SK-N-SH (cell line): ENCODE measurements at places on chromosomes 7 and 10. TPM values are rescaled to one million over a fixed set of nuclear protein-coding genes. Genes with fewer than 3 reads are reported as not detected.

DNA sequence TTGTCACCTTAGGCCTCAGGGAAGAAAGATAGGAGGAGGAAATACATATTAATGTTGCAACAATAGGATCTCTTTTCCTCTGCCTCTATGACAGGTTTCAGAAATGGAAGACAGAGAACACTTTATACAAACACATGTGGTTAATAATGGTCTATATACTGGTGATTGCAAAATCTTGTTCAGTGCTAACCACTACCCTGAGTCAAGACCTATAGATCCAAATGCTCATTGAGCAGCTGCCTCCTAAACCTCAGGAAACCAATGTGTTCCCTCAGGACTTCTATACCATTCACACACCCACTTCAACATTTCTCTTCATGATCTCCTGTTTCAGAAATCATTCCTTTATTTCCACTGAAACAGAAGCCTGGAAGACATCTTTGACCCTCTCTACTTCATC, 32.5 kb upstream of the VWDE start:
- DNase-seq, result no peak
- no peak overlapping the region for H3K27ac ChIP-seq
- no peaks in the 10 kb centered on the region for H3K4me1 ChIP-seq
- H3K36me3 ChIP-seq, result no peaks in the 10 kb centered on the region

GRCh38 chr7:54689394-54690049, 69.5 kb downstream of the SEC61G start:
- no peak overlapping the region for H3K27ac ChIP-seq
- DNase-seq, result no peak
- no peaks in the 10 kb centered on the region for H3K36me3 ChIP-seq
- H3K4me3 ChIP-seq, result no peak overlapping the region
- no peaks in the 10 kb centered on the region; the same call in 1 of the 2 replicates for H3K4me1 ChIP-seq
- peaks cover 8% of the 10 kb centered on the region; the same call in 1 of the 2 replicates for H3K27me3 ChIP-seq

GRCh38 chr7:39761449-39761848, 138.1 kb downstream of the RALA start:
- no peaks in the 10 kb centered on the region for H3K27me3 ChIP-seq
- no peak overlapping the region for H3K27ac ChIP-seq
- peaks cover 2% of the 10 kb centered on the region for H3K36me3 ChIP-seq
- peaks cover 3% of the 10 kb centered on the region; the same call in 1 of the 2 replicates for H3K4me1 ChIP-seq
- DNase-seq, result no peak
- H3K4me3 ChIP-seq, result no peak overlapping the region

The PCDH15 gene
- polyA plus RNA-seq, result 0.03 and 0.08 TPM in 2 replicates

The UNCX gene
- polyA plus RNA-seq, result not detected in 2 replicates

The LRRTM3 gene
- polyA plus RNA-seq, result not detected in 2 replicates

DNA sequence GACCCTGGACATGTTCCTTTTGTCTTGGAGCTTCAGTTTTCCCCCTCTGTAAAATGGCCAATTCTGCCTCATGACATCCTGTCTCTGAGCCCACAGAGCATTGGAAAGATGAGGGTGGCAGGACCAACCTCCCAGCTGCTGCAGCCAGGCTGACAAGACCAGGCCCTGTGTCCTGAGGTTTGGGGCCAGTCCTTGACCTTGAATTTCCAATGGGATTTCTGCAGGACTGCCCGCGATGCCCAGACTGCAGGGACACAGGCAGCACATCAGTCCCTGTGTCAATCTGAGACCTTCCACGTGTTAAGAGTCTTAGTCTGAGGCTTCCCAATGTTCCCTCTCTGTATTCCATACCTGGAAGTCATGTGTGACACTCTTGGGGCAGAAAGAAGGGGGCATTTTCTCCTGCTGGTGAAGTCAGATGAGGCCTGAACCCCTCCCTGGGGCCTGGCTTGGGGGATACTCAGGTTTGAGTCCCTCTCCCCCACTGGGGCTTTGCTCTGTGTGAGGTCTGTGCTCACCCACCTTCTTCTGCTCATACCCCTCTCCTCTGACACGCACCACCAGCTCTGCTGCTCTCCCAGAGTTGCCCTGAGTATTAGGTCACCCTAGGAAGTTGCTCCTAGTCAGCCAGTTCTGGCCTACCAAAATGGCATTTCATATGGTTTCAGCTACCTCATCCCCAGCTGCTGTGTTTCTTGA, 79.2 kb downstream of the ADCY1 start:
- DNase-seq, result no peak
- H3K27ac ChIP-seq, result no peak overlapping the region
- H3K27me3 ChIP-seq, result no peaks in the 10 kb centered on the region
- no peak overlapping the region for H3K4me3 ChIP-seq

DNA sequence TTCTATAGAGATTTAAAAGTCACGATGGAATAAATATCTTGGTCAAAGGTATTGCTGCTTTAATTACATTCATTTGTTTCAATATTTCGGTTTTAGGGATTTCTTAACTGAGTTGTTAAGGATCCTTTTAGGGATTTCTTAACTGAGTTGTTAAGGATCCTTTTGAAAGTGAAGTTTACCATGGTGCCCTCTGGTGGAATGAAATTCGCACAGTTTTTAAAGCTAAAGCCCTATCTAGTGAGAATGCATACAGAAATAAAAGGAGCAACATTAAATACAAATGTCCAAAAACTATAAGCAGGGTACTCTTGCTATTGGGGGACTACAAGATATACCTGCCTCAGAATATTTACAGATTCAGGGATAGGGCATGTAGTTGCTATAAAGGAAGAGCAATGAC, 193.7 kb downstream of the RNLS start:
- H3K27me3 ChIP-seq, result no peaks in the 10 kb centered on the region
- no peaks in the 10 kb centered on the region for H3K36me3 ChIP-seq
- no peak overlapping the region for H3K4me3 ChIP-seq
- no peak for DNase-seq

The PRPF18 gene
- polyA plus RNA-seq, result 12.1 and 13.8 TPM in 2 replicates

The DYDC2 gene
- 0.08 and 0.10 TPM in 2 replicates for polyA plus RNA-seq

GRCh38 chr10:58781873-58782488, 269.3 kb downstream of the BICC1 start:
- H3K4me3 ChIP-seq, result no peak overlapping the region; the same call in 1 of the 2 replicates
- H3K27me3 ChIP-seq, result no peaks in the 10 kb centered on the region
- H3K4me1 ChIP-seq, result peaks cover 10% of the 10 kb centered on the region; the same call in 1 of the 2 replicates
- 0 out of 2 replicates have a peak, but pooled peaks cover 2% of the 10 kb centered on the region for H3K36me3 ChIP-seq

DNA sequence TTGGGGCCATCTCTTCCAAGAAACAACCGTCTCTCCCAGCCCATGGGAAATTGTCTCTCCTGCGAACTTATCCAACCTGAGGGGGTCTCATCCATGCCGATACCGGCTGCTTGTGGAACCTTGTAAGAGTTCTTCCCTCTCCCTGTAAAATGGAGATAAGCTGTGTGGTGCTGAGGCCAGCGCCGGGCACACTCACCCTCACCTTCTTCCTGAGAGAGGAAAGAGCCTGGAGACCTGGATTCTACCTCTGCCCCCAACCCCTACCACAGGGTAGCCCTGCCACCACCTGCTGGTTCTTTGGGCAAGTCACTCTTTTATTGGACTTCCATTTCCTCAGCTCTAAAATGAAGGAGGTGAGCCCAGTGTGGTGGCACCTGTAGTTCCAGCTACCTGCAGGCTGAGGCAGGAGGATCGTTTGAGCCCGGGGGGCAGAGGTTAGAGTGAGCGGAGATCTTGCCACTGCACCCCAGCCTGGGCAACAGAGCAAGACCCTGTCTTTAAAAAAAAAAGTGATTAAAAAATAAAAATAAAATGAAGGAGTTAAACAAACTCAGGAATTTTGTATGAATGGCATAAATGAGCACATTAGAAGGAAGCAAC, 38.4 kb upstream of the PSAP start:
- peak overlapping the region; percentile 74; the same call in 1 of the 2 replicates for H3K4me3 ChIP-seq
- H3K27ac ChIP-seq, result no peak overlapping the region
- no peaks in the 10 kb centered on the region for H3K27me3 ChIP-seq

The EPHA1 gene
- 0.26 and 0.49 TPM in 2 replicates for polyA plus RNA-seq

- H3K27ac ChIP-seq, result no peak within 1 kb of the TSS
- peaks cover 7% of the 10 kb centered on the region; the same call in 1 of the 2 replicates for H3K4me1 ChIP-seq
- H3K4me3 ChIP-seq, result peak within 1 kb of the TSS; percentile 45; the same call in 1 of the 2 replicates
- no peaks in the 10 kb centered on the region for H3K36me3 ChIP-seq
- H3K27me3 ChIP-seq, result peaks cover 98% of the 10 kb centered on the region
Observed at GRCh38 chr7:27185013-27185853, at the start of gene HOXA11. Gene HOXA11 (minus strand): TSS chr7:27185232. CDS start chr7:27185144, 88 bp downstream.

GRCh38 chr7:12119620-12120303, 91.3 kb upstream of the TMEM106B start:
- H3K4me3 ChIP-seq, result no peak overlapping the region
- DNase-seq, result peak; percentile 8
- no peaks in the 10 kb centered on the region; the same call in none of the 2 replicates for H3K4me1 ChIP-seq

- H3K36me3 ChIP-seq, result no peaks in the 10 kb centered on the region
- peaks cover 43% of the 10 kb centered on the region for H3K4me1 ChIP-seq
- no peaks in the 10 kb centered on the region for H3K27me3 ChIP-seq
- no peak overlapping the region for H3K4me3 ChIP-seq
- DNase-seq, result no peak
Observed at GRCh38 chr10:42961796-42962109, 115.1 kb upstream of the RET start.

The CPED1 gene
- 4.4 and 4.8 TPM in 2 replicates for polyA plus RNA-seq

The SLC16A9 gene
- 4.7 and 6.7 TPM in 2 replicates for polyA plus RNA-seq

DNA sequence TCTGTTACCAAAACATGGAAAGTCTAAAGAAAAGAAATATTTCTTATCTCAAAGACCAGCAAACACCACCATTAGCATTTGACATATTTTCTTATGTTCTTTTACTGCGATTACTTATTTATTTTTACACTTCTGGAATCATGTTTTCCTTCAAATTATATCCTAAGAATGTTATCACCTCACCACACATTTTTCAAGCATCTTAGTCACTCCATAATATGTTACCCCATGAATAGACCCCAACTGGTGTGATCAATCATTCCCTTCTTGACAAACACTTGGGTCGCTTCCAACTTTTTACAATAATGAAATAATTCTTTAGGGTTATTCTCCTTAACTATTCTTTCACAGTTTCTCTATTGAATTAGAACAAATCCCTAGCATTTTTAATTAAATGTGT, 67.4 kb downstream of the AMPH start:
- H3K27ac ChIP-seq, result no peak overlapping the region
- no peaks in the 10 kb centered on the region for H3K36me3 ChIP-seq
- H3K4me3 ChIP-seq, result no peak overlapping the region
- no peak for DNase-seq
- H3K4me1 ChIP-seq, result no peaks in the 10 kb centered on the region

The FAM241B gene
- polyA plus RNA-seq, result 16.0 and 19.2 TPM in 2 replicates

DNA sequence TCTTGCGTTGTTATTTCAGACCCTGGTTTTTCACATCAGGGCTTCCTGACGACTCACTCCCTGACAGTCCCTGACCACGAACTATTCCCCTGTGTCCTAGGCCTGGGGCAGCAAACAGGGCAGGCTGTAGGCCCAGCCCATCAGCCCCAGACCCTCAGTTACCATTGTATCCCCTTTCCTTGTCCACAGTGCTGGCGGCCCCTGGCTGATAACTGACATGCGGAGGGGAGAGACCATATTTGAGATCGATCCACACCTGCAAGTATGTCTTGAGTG, 50.5 kb upstream of the TRIM8 start:
- DNase-seq, result no peak
- peaks cover 3% of the 10 kb centered on the region; the same call in 1 of the 2 replicates for H3K4me1 ChIP-seq
- H3K27me3 ChIP-seq, result no peaks in the 10 kb centered on the region
- H3K36me3 ChIP-seq, result peaks cover 4% of the 10 kb centered on the region
- H3K27ac ChIP-seq, result 0 out of 2 replicates have a peak overlapping the region, but pooled peaks have one; percentile 11
- no peak overlapping the region for H3K4me3 ChIP-seq

GRCh38 chr7:148410905-148411304, 179.7 kb upstream of the C7orf33 start:
- no peaks in the 10 kb centered on the region for H3K27me3 ChIP-seq
- no peaks in the 10 kb centered on the region for H3K36me3 ChIP-seq
- H3K27ac ChIP-seq, result no peak overlapping the region
- no peak for DNase-seq
- H3K4me3 ChIP-seq, result no peak overlapping the region

The FKBP6 gene
- polyA plus RNA-seq, result not detected in 2 replicates

- no peaks in the 10 kb centered on the region for H3K27me3 ChIP-seq
- H3K4me1 ChIP-seq, result no peaks in the 10 kb centered on the region
- H3K27ac ChIP-seq, result no peak overlapping the region
- DNase-seq, result no peak
- H3K36me3 ChIP-seq, result no peaks in the 10 kb centered on the region
- H3K4me3 ChIP-seq, result no peak overlapping the region
Observed at GRCh38 chr7:7779888-7780287, 61.5 kb upstream of the RPA3 start.

The TIMM23B gene
- polyA plus RNA-seq, result 17.4 and 23.3 TPM in 2 replicates

The SFTPA1 gene
- polyA plus RNA-seq, result not detected in 2 replicates

DNA sequence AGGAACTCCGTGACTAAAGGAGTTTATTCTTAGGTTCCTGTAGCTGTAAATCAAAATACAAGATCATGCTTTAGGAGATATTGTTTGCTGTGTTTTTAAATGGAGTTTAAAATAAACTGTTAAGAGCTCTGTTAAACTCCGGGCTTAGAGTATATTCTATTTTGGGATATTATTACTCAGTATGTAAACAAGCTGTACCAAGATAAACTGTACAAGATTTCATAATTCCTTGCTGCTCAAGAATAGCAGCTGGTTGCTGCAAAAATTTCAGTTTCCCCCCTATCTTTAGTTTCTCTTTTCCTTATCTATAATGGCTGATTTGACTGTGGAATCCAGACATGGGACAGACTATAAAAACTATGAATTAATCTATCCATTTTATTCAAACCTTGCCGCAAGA, 215.7 kb downstream of the HTR7 start:
- H3K4me3 ChIP-seq, result no peak overlapping the region
- H3K27me3 ChIP-seq, result no peaks in the 10 kb centered on the region
- H3K27ac ChIP-seq, result no peak overlapping the region
- no peak for DNase-seq

The NOC3L gene
- polyA plus RNA-seq, result 9.0 and 15.4 TPM in 2 replicates

GRCh38 chr10:3805201-3805790, 20.3 kb upstream of the KLF6 start:
- H3K4me1 ChIP-seq, result peaks cover 16% of the 10 kb centered on the region
- peak overlapping the region; percentile 100 for H3K27ac ChIP-seq
- no peaks in the 10 kb centered on the region for H3K27me3 ChIP-seq
- peak overlapping the region; percentile 28 for H3K4me3 ChIP-seq
- no peak for DNase-seq

The SORCS1 gene
- polyA plus RNA-seq, result 0.66 and 2.4 TPM in 2 replicates

DNA sequence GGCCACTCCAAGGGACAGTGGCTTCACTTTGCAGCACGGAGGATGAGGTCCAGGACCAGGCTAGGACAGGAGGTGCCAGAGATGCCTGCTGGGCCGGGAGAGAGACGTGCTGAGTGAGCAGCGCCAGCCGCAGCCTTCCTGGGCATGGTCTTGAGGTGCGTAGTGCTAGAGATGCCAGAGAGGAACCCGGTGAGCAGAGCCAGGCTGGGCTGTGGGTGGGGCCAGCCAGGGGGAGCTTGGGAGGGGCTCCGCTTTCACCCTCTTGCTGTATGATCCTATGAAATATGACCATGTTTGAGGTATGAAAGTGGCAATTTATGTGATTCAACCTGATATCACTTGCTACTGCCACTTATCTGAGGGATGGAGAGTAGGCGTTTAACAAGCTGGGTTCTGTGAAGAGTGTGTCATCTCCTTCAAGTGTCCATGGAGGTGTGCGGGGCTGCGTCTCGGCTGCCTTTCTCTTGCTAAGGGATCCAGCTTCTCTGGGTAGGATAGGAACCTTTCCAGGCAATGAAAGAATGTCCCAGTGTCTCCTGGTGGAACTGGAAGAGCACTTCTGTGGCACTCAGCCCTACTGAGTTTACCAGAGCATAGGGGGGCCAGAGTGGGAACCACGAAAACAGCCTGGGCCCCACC, 518.4 kb upstream of the FOXK1 start:
- no peak for DNase-seq
- no peak overlapping the region for H3K4me3 ChIP-seq
- H3K36me3 ChIP-seq, result no peaks in the 10 kb centered on the region
- H3K4me1 ChIP-seq, result no peaks in the 10 kb centered on the region
- no peaks in the 10 kb centered on the region for H3K27me3 ChIP-seq

The STEAP1B gene
- 14.7 and 16.6 TPM in 2 replicates for polyA plus RNA-seq
